ENCODE measurements at places on chromosomes 7 and 10.

- no peak for DNase-seq
Observed at GRCh38 chr7:156178214-156178613, 366.0 kb upstream of the SHH start.

DNA sequence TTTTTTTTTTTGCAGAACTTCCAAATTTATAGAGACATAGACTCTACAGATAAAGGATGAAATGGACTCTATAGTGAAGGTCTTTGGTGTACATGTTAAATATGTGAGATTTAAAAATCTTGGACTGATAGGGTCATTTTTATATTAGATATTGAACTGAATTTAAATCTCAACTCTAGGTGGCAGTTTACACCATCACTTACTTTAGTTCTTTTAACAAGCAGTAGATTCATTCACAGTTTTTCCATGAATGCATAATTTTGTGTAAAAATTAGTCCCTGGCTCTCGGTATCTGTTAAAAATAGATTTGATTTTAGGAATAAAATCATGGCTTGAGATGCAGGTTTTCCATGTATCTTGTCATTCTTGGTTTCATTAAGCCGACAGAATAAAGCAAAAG is 31.1 kb upstream of the SNX13 start:
- DNase-seq = no peak

GRCh38 chr7:43572516-43573049 is 10.3 kb upstream of the STK17A start:
- no peak for DNase-seq

DNA sequence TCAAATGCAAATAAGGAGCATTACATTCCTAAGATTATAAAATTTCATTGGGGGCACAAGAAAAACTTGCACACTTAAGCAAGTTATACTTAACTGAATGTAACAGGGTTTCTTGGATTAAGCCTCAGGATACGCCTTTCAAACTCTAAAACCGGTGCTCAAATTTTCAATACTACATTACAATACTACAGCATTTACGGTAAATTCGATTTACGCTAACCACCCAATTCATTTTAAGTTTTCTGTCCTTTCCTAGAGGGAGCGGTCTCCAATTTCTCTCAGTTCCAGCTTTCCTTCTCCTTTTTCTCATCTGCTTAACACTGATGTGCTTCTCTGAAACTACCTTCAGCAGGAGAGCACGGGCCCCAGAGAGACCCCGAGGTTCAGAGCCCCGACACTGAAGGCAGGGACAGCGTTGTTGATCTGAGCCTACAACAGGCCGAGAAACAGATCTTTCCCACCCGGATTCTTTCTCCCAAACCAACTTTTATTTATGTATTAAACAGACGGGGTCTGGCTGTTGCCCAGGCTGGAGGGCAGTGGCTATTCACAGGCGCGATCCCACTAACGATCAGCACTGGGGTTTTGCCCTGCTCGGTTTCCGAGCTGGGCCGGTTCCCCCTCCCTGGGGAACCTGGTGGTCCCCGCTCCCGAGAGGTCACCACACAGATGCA is 798 bp downstream of the ZNF425 start:
- DNase-seq = no peak

- no peak for DNase-seq
Observed at GRCh38 chr7:131538071-131538812, 18.2 kb downstream of the PODXL start.

- no peak for DNase-seq
Observed at GRCh38 chr10:133335246-133336117, 1.2 kb downstream of the CALY start.

GRCh38 chr7:105766421-105767073 is 109.9 kb downstream of the ATXN7L1 start:
- DNase-seq = no peak

GRCh38 chr10:606762-607544 is 82.5 kb downstream of the DIP2C start:
- no peak for DNase-seq

GRCh38 chr7:75639071-75639885 is 99.5 kb downstream of the HIP1 start:
- no peak for DNase-seq

- DNase-seq = no peak
Observed at GRCh38 chr10:70378122-70378521, 4.3 kb downstream of the LRRC20 start.

- no peak for DNase-seq
Observed at GRCh38 chr7:121330053-121330833, 1.4 kb downstream of the WNT16 start.

GRCh38 chr7:159042103-159042502 is 102.6 kb downstream of the VIPR2 start:
- no peak for DNase-seq

DNA sequence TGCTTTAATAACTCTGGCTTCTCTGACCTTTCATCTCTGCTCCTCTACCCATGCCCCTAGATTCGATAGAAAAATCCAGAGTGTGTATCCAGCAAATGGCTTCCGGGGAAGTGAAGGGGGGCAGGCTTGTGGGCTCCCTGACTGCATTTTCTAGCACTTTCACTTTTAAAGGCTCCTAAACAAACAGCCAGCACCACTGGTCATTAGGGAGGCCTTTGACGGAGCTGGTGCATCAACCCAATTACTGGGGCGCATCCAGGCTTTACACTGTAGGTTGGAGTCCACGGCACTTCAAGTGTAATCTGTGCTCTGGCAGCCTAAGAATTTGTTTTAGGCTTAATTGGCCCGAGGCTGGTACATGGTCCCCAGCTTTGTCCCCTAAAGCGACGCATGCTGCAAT is 291.9 kb downstream of the GFRA1 start:
- DNase-seq = peak; percentile 17

GRCh38 chr7:140771826-140772225 is 75.3 kb downstream of the NDUFB2 start:
- DNase-seq = no peak

- no peak for DNase-seq
Observed at GRCh38 chr10:22505911-22506685, 160.8 kb downstream of the SPAG6 start.

DNA sequence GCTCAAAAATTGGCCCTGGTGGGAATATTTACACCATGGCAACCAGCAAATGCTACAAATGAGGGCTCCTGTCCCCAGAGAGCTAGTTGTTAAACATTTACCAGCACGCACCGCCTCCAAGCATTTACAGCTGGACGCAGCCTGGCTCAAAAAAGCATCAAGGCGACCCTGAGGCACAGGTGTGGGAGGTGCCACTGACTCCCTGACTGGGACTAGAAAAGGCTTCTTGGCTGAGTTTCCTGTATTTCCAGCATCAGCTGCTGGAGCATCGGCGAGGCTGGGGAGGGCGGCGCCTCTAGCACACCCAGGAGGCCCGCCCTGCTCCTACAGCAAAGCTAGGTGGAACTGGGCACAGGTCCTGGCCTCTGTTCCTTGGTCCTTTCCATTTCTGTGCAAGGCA is 43.5 kb upstream of the ZRANB1 start:
- DNase-seq = no peak

DNA sequence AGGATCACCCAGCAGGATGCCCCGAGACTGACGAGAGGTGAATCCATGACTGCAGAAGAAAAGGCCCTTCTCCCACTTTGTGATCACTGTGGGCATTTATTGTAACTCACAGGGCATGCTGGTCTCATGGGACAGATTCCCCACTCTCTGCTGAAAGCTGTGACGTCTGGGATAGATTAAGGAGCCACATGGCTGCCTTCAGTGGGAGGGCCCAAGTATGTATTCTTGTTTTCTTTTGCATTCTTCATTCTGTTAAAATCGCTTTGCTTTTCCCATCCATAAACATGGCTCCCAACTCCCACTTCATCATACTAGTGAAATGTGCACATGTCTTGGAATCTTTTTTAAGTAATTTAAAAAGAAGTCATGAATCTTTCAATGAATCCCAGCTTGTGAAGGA is 67.2 kb downstream of the FAM107B start:
- DNase-seq = no peak

- DNase-seq = no peak
Observed at GRCh38 chr10:7409045-7409731, 1.6 kb downstream of the SFMBT2 start.
